NCI-H524 (cell line): ENCODE measurements at places on chromosomes 2 and 18.

- peak; percentile 81 for DNase-seq
Measured at GRCh38 chr2:151973901-151974199, 125.0 kb downstream of the CACNB4 start.

DNA sequence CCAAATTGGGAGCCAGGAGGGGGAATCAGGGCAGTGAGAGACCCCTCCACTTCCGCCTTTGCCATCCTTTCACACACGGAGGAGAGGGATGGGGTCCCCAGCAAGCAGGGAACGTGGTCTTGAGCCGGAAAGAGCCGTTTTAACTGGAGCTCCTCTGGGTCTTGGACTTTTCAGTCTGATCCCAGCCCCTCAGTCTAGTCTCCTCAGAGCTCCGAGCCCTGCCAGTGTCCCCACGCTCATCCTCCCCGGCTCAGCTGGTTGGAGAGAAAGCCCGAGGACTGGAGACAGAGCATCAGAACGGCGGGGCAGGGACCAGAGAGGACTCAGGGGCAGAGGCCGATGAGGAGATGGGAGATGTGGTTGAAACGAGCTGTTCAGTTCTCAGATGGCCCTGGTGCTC is 26.1 kb upstream of the OTOF start:
- DNase-seq, result no peak

- no peak for DNase-seq
Measured at GRCh38 chr2:29559578-29559977, 361.8 kb downstream of the ALK start.

DNA sequence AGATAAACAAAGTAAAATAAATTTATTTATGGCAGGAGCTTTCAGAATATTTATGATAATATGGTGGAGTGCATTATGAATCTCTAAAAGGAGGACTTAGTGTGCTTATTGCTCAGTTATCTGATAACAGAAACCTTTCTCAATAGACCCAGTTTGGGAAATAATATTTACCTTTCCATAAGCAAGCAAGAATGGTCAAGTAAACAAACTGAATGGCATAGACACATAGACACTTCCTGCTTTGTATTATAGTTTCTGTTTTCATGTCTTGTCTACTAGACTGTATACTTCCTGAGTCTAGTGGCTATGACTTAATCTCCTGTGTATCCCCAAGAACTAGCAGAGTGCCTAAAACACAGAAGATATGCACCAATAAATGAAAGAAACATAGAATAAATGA is 87.8 kb downstream of the UPP2 start:
- DNase-seq, result no peak

DNA sequence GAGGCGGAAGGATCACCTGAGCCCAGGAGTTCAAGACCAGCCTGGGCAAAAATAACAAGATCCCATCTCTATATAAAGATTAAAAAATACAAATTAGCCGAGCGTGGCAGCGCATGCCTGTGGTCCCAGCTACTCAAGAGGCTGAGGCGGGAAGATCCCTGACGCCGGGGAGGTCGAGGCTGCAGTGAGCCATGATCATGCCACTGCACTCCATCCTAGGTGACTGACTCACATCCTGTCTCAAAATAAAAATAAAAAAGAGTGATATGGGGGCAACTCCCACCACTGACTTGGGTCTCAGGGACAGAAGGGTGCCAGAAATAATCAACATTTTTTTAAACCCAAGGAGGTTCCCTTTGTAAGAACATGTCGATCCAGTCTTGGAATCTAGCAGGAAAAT is 37.6 kb downstream of the ZNF516 start:
- no peak for DNase-seq
